ENCODE measurements at places on chromosomes 2 and 18. TPM values are rescaled to one million over a fixed set of nuclear protein-coding genes. Genes with fewer than 3 reads are reported as not detected.

The TRABD2A gene
- total RNA-seq, result 0.64 TPM

- DNase-seq, result peak; percentile 28
These were observed 2.3 kb downstream of the CPS1 start for GRCh38 chr2:210558708-210559107.

GRCh38 chr18:615092-615521, 18.3 kb downstream of the CLUL1 start:
- DNase-seq, result no peak

DNA sequence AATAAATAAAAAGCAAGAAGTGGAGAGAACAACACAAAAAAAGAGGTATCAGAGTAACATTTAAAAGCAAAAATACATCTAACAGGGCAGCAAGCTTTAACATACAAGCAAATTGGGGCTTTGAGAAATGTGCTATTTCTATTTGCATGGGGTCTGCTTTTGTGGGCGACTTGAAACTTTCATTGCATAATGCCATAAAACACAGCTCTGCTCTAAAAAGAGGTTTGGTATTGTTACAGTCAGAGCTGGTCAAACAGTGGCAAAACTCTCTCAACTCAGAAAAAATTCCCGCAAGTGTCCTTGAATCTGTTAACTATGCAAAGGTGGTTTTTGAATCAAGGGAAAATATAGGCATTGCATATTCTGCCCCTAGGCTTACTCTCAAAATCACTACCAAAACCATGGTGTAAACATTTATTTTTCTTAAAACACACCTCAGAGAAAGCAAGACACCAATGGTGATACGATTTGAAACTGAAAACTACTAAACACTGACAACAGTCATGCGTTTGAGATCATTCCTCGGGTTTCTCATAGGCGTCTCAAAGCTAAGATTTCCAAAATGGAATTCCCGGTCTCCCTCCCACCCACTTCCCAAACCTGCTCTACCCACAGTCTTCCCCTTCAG, 45.5 kb downstream of the RNF152 start:
- DNase-seq, result no peak

- DNase-seq, result no peak
These were observed at the start of gene SP140 for GRCh38 chr2:230225486-230225885. Gene SP140 (plus strand): TSS chr2:230225736. CDS start chr2:230225845, 109 bp downstream.

Measured in bronchial epithelial cell (primary cell).